ENCODE measurements at places on chromosomes 13 and 19.
A peak's percentile ranks its signal among the peaks of the same experiment; 100 is the strongest.

DNA sequence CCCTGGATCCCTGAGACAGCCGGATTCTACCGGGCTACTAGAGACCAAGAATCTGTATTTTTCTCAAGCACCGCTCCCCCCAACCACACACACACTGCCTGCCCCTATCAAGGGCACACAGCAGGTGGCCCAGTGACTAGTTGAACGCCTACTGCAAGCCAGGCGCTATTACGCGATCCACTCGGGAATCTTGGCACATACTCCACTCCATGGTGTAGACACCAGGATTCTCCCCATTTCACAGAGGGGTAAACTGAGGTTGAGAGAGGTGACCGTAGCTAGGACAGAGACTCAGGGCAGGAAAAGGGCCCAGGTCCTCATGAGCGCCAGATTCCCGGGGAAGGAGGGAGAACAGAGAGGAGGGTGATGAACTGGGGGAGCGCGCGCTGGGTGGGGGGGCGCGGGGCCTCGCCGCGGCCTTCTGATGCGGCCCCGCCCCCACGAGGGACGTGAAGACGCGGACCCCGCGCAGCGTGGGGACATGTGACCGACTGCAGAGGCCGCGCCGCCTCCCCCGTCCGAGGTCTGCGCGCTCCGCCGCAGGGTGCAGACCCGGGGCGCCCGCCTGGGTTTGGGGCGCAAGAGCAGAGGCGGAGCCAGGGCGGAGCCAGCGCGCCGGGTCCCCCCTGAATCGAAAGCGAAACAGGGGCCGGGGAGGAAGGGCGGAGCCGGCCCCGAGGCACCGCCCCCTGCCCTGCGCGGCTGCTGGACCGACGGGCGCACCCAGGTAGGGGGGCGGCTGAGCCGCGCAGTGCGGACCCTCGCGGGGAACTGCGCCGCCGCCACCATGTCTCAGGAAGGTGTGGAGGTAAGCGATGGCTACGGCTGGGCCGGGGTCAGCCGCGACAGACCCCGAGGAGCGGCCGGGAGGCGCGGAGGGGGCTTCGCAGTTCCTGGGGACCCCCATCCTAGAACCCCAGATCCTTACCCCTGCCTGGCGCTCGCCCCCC is at the start of gene SHFL:
Gene SHFL, plus strand, starts transcription at position 677 of the 950 bp plus-strand sequence. Its CDS starts 111 bp downstream, at position 788.
- peak; percentile 19 for DNase-seq

GRCh38 chr13:42001580-42001979 is 40.7 kb upstream of the VWA8 start:
- DNase-seq, result no peak

DNA sequence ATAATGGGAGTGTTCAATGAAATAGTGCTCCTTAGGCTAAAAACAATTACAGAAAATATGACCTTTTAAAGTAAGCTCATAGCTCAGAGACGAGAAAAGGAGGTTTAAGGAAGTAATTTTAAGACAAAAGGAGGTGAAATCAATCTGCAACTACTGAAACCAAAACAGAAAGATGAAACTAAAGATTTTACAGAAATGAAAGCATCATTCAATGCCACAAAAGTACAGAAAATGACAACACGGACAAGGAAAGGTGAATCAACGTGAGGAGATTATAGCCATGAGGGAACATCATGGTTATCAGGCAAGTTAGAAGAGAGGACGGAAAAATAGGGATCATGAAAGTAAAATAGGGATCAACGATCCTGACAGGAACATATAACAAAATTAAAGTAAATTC is 745.2 kb downstream of the PCDH17 start:
- DNase-seq, result no peak

DNA sequence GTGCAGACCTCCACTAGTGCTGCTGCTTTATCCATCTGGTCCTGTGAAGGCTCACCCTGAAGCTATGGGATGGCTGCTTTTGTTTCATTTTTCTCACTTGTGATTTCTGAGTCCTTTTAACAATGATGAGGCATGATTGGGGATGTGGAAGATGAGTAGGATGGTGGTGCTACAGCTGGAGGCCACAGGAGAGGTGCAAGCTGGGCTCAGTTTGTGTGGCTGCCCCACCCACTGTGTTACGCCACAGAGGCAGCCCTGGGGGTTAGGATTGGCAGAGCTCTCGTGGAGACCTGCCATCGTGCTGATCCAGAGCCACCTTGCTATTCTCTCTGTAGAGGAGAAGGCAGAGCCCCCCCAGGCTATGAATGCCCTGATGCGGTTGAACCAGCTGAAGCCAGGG is 19.6 kb upstream of the QTRT1 start:
- DNase-seq, result no peak

GRCh38 chr13:99014522-99014921 is 36.7 kb upstream of the DOCK9 start:
- DNase-seq, result no peak

- DNase-seq, result no peak
Observed at GRCh38 chr19:43489310-43489709, 15.2 kb downstream of the PHLDB3 start.

DNA sequence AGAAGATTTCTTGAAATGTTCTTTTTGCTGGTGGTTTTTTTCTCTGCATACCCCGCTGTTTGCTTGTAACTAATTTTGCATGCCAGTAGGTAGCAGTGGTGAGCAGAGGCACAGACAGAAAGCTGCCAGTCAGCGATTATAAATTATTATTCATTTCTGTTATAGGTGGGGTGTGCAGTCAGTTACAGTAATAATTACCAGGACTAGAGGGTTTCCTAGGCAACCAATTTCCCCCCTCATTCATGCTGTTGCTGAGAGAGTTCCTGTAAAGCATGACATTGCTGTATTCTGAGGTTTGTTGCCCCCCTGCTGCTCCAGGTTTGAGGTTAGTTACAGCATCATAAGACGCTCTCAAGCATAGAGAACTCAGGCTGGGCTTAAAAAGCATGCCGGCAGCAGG is 104.5 kb downstream of the URI1 start:
- peak; percentile 5 for DNase-seq

DNA sequence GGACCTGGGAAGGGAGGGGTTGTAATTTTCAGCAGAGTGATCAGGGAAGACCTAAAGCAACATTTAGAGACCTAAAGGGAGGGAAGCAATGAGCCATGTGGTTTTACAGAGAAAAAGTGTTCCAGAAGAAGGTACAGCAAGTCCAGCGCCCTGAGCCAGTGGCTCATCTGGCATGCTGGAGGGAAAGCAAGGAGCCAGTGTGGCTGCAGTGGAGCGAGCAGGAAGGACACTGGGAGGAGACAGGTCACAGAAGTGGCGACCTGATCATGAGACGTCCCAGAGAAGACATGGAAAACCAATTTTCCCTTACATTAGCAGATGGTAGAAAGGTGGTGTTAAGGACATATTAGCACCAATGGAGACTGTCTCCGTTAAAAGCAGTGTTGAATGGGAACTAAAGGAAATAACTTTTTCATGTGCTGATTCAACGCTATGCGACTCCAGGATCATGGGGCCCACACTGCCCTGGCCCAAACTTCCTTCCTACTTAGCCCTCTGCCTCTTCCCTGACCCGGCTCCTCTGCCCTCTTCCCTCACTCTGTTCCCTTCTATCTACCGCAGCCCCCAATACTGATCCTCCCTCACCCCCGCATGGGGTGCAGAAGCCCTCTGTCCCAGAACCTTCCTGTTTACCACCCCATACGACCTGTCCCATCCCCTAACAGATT is 5.4 kb downstream of the C19orf47 start:
- no peak for DNase-seq

DNA sequence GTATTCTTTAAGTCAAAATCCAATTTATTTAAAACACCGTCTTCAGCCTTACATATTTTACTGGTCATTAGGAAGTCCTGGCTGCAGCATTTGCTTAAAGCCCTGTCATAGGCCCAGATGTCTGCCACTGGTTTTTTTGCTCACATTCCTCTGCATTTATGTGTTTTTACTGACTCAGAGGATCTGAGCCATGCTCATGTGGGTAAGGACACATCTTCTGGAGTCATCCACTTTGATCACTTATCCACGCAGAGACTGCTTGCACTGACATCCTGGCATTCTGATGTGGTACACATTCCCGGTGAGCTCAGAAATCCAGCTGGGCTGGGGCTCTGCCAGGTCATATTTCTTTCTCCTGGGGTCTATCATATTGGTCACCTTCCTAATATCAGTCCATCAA is 531.7 kb upstream of the ARGLU1 start:
- DNase-seq, result no peak

DNA sequence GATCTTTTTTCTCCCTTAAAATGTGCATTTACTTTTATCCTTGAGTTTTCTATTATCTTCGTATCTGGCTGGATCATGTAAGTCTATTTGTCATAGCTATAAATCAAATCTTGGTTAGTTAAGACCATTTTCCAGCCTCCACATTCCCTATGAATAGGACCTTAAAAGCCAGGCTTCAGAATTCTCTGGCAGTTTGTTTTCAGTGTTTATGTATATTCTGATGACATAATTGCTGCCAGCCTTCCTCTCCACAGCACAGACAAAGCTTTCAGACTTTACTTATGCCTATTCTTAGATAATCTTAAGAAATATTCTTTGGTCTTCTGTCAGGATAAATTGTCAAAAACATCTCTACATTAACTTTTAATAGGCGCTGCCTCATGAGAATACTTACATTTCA is 870.8 kb upstream of the SPRY2 start:
- DNase-seq, result no peak

GRCh38 chr19:54393381-54393780 is 21.9 kb upstream of the TTYH1 start:
- DNase-seq, result no peak

- DNase-seq, result no peak
Observed at GRCh38 chr13:26280822-26281221, 26.9 kb downstream of the CDK8 start.

- no peak for DNase-seq
Observed at GRCh38 chr13:87459419-87459818, 211.8 kb upstream of the SLITRK5 start.

GRCh38 chr19:54312436-54313377 is at the start of gene LILRA5:
TSS of gene LILRA5 (minus strand) at chr19:54313166. CDS start at chr19:54313019, 147 bp downstream.
- no peak for DNase-seq

GRCh38 chr19:43782689-43783231 is 2.0 kb upstream of the KCNN4 start:
- no peak for DNase-seq

GRCh38 chr19:47112166-47112996 is 1.2 kb downstream of the ZC3H4 start:
- DNase-seq, result peak; percentile 72

Measured in NCI-H1092 treated with DMSO at 0.1 percent for 48 hours (cell line).